CD4-positive, alpha-beta T cell treated with Interleukin-17A for 4 hours (primary cell): ENCODE measurements at places on chromosomes 11 and 22.

DNA sequence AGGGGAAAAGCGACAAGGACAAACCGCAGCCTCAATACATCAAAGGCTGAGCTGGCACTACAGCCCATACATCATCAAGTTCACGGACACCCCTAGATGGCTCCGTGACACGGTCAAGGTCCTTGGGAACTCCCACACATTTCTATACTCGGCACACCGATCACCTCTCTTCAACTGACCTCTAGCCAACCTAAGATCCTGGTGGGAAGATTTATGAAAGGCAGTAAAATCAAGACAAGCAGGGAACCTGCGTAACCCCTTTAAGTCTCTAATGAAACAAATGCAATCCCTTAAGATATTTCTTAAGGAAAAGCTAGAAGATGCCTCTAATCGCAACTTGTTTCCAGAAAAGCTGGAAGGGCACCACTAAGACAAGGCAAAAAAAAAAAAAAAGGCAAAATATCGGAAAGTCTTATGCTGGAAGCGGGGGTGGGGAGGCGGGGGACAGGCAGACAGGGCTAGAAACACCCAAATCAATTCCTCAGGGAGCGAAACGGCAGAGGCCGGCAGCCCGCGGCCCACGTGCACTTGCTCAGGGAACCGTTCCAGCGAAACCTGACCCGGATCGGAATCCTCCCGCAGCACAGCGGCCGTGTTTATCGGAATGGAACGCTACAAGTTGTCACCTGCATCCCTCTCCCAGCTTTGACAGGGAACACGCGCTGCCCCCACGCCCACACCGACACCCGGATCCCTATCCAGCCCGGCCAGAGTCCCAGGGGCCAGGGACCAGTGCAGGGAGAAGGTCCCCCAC, 1.4 kb downstream of the ARHGAP20 start:
- no peak for DNase-seq

DNA sequence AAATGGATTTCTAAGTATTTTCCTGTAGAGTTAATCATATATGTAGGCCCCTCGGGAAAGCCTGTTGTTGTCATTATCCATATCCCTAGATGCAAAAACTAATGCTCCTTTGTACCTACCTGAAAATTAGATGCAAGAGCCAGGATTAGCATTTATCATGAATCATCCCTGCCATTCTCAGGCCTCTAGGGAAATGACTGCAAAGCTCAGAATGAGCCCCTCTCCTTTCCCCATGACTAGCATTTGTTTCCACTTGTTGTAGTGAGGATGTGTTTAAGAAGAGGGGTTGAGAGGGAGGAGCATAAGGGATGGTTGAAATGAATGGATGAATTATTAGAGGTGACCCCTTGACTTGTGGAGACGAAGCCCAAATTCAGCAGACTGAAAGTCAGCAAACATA, 537.9 kb downstream of the NTM start:
- DNase-seq: no peak

- no peak for DNase-seq
These were observed 26.1 kb upstream of the LDHA start for GRCh38 chr11:18368221-18368620.

DNA sequence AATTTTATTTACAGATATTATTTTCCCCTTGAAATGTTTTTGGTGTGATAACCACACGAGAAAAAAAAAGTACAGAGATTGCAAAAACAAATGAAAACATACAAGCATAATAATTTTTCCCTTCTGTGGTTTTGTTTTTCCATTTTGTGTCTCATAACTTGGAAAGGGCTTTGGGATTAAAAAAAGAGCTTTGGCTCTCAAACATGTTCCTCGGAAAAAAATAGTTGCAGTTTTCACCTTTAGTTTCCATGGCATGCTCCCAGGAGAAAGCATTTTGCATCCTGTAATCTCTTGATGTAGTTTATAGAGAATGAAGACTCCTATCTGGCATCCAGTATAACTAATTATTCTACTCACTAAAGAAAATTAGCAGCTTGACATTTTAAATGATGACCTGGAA, 362.1 kb upstream of the PDGFD start:
- DNase-seq: no peak

GRCh38 chr11:7270233-7270865, 18.6 kb downstream of the SYT9 start:
- DNase-seq: no peak

- no peak for DNase-seq
These were observed 15.1 kb downstream of the P2RY2 start for GRCh38 chr11:73233211-73233610.

GRCh38 chr11:23103416-23103815, 243.1 kb upstream of the CCDC179 start:
- DNase-seq: no peak

- DNase-seq: no peak
These were observed 168.7 kb downstream of the EFCAB6 start for GRCh38 chr22:43643387-43643786.

GRCh38 chr11:5004424-5005274, 10.0 kb downstream of the OR51L1 start:
- no peak for DNase-seq

- no peak for DNase-seq
These were observed 59.6 kb upstream of the SLC22A12 start for GRCh38 chr11:64531422-64531821.

DNA sequence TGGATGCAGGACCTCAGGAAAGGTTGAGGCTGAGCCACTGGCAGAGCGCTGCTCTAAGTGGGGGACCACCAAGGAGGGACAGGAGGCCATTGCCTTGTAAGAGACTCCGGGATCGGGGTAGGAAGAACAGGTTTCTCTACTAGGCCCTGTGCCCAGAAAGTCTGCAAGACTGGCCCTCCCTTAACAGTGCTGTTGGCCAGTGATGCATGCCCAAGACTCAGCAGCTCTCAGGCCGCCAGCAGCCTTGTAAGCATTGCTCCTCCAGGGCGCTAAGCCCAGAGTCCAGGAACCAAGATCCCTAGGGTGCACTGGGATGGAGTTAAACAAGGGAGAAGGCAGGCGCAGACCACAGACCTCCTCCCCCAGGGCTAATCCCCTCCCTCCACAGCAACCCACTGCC, 39.3 kb upstream of the PANX1 start:
- no peak for DNase-seq

- no peak for DNase-seq
These were observed 48.6 kb downstream of the ZNRF3 start for GRCh38 chr22:28931844-28932567.

DNA sequence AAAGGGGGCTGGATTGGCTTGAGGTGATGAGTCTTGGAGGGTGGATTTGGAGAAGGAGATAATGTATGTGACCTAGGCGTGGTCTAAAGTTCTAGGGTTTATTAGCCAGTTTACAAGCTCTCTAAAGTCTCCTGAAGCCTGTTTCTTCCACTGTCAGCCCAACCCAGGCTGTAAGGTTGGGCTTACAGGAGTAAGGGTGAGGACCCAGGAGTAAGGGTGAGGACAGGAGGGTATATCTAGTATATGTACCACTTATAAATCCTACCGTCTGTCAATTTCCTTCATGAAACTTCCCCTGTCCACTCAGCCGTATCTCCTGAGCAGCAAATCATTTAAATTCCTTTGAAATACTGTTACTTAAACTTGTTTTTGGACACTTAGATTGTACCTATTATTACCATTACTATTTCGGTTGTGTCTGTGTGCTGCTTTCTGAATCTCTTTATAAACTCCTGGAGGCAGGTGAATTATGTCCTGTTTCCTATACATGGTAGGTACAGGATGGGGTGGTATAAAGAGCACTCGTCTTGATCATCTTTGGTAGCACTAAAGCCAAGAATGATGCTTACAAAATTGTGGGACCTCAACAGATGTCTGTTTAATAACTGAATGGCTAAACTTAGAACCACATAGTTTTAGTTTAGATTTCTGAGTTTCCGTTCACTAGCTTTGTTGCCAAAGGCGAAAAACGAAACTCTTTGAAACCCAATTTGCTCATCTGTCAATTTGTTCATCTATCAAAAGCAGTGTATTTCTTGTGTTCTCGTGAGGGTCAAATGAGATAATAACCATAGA, 192.0 kb downstream of the GRIK4 start:
- no peak for DNase-seq

DNA sequence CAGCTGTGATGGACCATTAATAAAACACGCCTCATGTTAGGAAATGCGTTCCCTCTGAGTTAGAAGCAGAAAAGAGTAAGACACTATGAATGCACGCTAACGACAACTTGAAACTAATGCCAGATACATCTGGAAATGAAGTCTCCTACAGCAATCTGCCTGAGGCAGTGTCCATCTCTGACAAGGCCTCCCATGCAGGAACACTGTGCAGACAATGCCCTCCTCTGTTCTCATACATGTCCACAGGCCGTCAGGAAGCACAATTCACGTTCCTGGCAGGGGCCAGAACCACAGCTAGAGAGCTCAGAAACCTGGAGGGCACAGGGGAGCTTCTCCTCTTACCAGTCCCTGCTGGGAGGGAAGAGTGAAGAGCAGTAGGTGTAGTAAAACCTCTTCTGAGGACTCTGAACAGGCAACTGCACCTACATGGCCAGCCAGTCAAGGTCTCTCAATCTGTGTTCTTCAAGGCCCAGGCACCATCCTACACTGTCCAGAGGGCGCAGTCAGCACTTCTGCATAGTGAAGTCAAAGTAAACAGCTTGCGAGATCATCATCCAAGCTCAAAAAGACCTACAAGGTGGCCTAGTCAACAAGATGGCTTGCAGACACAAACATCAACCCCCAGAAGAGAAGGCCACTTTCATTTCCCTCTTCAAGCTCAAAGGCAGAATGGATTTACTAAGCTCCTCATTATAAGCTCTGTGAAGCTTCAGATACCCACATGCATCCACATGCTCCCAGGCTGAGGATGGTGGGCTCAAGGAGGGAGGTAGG, 41.5 kb upstream of the CYP2D6 start:
- no peak for DNase-seq

DNA sequence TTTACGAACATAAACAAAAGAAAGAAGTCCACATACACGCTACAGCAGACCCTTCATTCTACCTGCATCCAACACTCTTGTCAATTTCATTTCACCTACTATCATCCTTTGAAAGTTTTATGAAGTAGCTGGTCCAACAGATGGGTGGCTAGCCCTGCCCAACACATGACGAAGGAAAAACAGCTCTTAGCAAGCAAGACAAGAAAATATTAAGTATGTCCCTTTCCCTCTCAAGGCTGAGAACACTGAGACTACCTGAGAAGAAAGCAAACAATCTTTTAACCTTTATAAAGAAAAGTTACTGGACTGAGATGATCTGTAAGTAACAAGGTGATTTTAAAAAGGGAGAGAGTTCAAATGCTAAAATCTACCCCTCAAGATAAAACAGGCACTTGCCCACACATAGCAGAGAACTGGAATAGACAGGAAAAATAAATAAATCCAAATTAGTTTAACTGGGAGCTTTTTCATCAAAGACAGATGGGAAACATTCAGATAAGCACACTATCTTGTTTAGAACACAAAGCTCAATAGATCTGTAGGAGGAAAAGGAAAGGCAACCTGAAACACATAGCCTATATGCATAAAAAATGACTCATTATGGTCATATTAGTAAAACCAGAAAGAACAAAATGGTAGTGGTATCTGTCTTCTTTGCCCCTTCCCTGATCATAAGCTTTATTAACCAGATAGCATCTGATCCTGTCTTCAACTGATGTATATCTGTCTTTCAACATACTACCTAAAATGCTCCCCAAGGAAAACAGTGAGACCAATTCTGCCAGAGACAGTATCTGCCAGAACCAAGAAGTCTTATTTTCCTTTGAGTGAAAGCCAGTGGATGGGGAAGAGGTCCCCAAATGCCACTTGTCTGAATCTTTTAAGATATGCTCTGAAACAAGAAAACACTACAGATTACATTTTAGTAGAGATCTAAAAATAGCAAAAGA, 104.3 kb downstream of the MRTFA start:
- DNase-seq: no peak

DNA sequence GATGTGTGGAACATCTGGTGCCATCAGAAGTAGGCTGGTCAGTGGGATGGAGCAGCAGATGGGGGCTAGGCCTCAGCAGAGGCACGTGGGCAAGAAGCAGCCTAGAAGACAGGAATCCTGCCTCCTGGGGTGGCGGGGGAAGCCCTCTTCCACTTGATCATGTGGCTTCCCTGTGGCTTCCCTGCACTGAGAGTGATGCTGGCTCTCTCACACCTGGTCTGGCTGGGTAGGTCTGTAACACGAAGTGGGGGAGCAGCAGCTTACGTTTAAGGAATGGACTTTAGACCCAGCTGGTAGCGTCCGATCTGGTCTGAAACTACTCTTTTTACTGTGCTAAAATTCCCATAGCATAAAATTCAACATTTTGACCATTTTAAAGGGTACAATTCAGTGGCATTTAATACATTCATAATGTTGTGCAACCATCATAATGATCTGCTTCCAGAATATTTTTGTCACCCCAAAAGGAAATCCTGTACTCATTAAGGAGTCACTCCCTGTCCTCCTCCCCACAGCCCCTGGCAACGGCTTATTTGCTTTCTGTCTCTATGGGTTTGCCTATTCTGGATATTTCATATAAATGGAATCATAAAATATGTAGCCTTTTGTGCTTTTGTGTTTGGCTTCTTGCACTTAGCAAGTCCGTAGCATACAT, 21.7 kb downstream of the PTPN5 start:
- no peak for DNase-seq
